A549 treated with Mapracorat at 1 μM for 4 hours (cell line): ENCODE measurements at places on chromosomes 12 and 14. TPM values are rescaled to one million over a fixed set of nuclear protein-coding genes. Genes with fewer than 3 reads are reported as not detected.

Gene PLEKHG7
- total RNA-seq, result not detected in 5 replicates

Gene LTBR
- 199 to 249 TPM (median 243 TPM) in 5 replicates for total RNA-seq

Gene TMBIM6
- 403 to 535 TPM (median 489 TPM) in 5 replicates for total RNA-seq

Gene COX8C
- total RNA-seq, result not detected in 5 replicates

Gene RHOJ
- not detected in 5 replicates for total RNA-seq

Gene TSPAN19
- not detected in 5 replicates for total RNA-seq

Gene CCDC184
- 2.6 to 3.8 TPM (median 3.2 TPM) in 5 replicates for total RNA-seq

Gene SLC25A21
- total RNA-seq, result 0.64 to 2.5 TPM (median 1.0 TPM) in 5 replicates

Gene GPR135
- 0.70 to 1.3 TPM (median 1.0 TPM) in 5 replicates for total RNA-seq

Gene DCN
- total RNA-seq, result not detected in 5 replicates

Gene KRT73
- 0.06 TPM in 1 of 5 replicates, not detected in the others for total RNA-seq

Gene RNASE2
- not detected in 5 replicates for total RNA-seq

Gene USP44
- total RNA-seq, result 0.06 to 0.20 TPM (median 0.13 TPM) in 3 of 5 replicates, not detected in the others

Gene RDH16
- total RNA-seq, result 0.07 to 0.19 TPM (median 0.11 TPM) in 5 replicates

Gene HCAR2
- 0.07 to 0.11 TPM (median 0.09 TPM) in 4 of 5 replicates, not detected in the other for total RNA-seq

Gene TOMM20L
- total RNA-seq, result not detected in 5 replicates

Gene TTC7B
- total RNA-seq, result 16.0 to 25.4 TPM (median 19.8 TPM) in 5 replicates

Gene GPRC5A
- total RNA-seq, result 222 to 371 TPM (median 313 TPM) in 5 replicates

Gene CTSG
- not detected in 5 replicates for total RNA-seq
